ENCODE measurements at places on chromosomes 12 and 14. TPM values are rescaled to one million over a fixed set of nuclear protein-coding genes. Genes with fewer than 3 reads are reported as not detected.

The FGD6 gene
- 11.1 TPM for total RNA-seq

The CCDC175 gene
- total RNA-seq: not detected

The COX6A1 gene
- 604 TPM for total RNA-seq

The PPP1R13B gene
- 2.8 TPM for total RNA-seq

The BLOC1S1 gene
- total RNA-seq: 59.6 TPM

The MDGA2 gene
- total RNA-seq: 3.7 TPM

All from H7 (cell line).